ENCODE measurements at places on chromosomes 7 and 10. TPM values are rescaled to one million over a fixed set of nuclear protein-coding genes. Genes with fewer than 3 reads are reported as not detected.

The CRHR2 gene
- not detected for total RNA-seq

The GRID2IP gene
- 0.81 TPM for total RNA-seq

The INHBA gene
- total RNA-seq, result not detected

The SCIN gene
- total RNA-seq, result 0.25 TPM

The CLDN3 gene
- not detected for total RNA-seq

The SDK1 gene
- total RNA-seq, result 0.06 TPM

The DRGX gene
- total RNA-seq, result not detected

The UCMA gene
- total RNA-seq, result not detected

The IQUB gene
- 0.49 TPM for total RNA-seq

The SFXN2 gene
- total RNA-seq, result 20.2 TPM

Measured in CD4-positive, alpha-beta memory T cell (primary cell).